ENCODE measurements at places on chromosomes 6 and 20. TPM values are rescaled to one million over a fixed set of nuclear protein-coding genes. Genes with fewer than 3 reads are reported as not detected.

GRCh38 chr20:44157061-44157460 lies 29.9 kb downstream of the JPH2 start:
- peaks cover 5% of the 10 kb centered on the region for H3K4me1 ChIP-seq
- H3K27ac ChIP-seq: no peak overlapping the region
- no peak for DNase-seq
- peaks cover 12% of the 10 kb centered on the region for H3K36me3 ChIP-seq

Gene PTCRA
- not detected for total RNA-seq

- H3K36me3 ChIP-seq: peaks cover 4% of the 10 kb centered on the region
- no peak for DNase-seq
These were observed 50.7 kb downstream of the SYNJ2 start for GRCh38 chr6:158032354-158032733.

GRCh38 chr6:41964201-41964887 lies 22.7 kb upstream of the CCND3 start:
- H3K36me3 ChIP-seq: no peaks in the 10 kb centered on the region
- H3K4me1 ChIP-seq: peaks cover 15% of the 10 kb centered on the region
- H3K27ac ChIP-seq: peak overlapping the region; percentile 26
- no peak for DNase-seq
- H3K27me3 ChIP-seq: no peaks in the 10 kb centered on the region

- H3K4me3 ChIP-seq: no peak overlapping the region
- peaks cover 16% of the 10 kb centered on the region for H3K4me1 ChIP-seq
- H3K27me3 ChIP-seq: no peaks in the 10 kb centered on the region
These were observed 45.9 kb upstream of the CDH22 start for GRCh38 chr20:46354207-46354555.

GRCh38 chr6:154138793-154139192 lies 99.8 kb downstream of the OPRM1 start:
- no peak overlapping the region for H3K27ac ChIP-seq
- H3K27me3 ChIP-seq: peaks cover 3% of the 10 kb centered on the region
- H3K36me3 ChIP-seq: no peaks in the 10 kb centered on the region
- DNase-seq: no peak

GRCh38 chr6:46734867-46735719 lies at the start of gene PLA2G7:
PLA2G7 (minus strand) TSS chr6:46735375; CDS start chr6:46722891, 12,484 bp downstream.
- no peaks in the 10 kb centered on the region for H3K36me3 ChIP-seq
- H3K27me3 ChIP-seq: peaks cover 18% of the 10 kb centered on the region
- H3K4me3 ChIP-seq: peak within 1 kb of the TSS; percentile 93
- H3K27ac ChIP-seq: peak within 1 kb of the TSS; percentile 77
- H3K4me1 ChIP-seq: peaks cover 2% of the 10 kb centered on the region

DNA sequence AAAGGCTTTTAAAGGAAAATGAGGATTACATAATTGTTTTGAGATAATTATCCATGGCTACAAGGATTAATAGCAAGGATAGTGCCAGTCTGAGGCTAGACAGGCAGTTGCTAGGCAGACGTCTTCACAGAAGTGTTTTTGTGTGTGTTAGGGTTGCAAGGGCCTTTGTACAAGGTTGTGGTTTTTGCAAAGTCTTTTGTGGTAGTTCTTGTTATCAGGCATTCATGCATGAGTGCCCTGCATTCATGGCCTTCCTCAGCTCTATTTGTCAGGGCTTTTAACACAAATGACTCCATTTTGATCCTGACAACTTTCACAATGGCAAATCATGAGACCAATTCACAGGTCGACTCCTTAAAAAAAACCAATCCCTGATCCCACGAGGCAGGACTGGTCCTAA lies 68.1 kb upstream of the TXNDC5 start:
- H3K4me3 ChIP-seq: no peak overlapping the region
- H3K4me1 ChIP-seq: no peaks in the 10 kb centered on the region
- no peaks in the 10 kb centered on the region for H3K36me3 ChIP-seq
- H3K27me3 ChIP-seq: no peaks in the 10 kb centered on the region
- DNase-seq: no peak
- H3K27ac ChIP-seq: no peak overlapping the region

Gene CRISP3
- not detected for total RNA-seq
